ENCODE measurements at places on chromosomes 11 and 22.
A peak's percentile ranks its signal among the peaks of the same experiment; 100 is the strongest.

DNA sequence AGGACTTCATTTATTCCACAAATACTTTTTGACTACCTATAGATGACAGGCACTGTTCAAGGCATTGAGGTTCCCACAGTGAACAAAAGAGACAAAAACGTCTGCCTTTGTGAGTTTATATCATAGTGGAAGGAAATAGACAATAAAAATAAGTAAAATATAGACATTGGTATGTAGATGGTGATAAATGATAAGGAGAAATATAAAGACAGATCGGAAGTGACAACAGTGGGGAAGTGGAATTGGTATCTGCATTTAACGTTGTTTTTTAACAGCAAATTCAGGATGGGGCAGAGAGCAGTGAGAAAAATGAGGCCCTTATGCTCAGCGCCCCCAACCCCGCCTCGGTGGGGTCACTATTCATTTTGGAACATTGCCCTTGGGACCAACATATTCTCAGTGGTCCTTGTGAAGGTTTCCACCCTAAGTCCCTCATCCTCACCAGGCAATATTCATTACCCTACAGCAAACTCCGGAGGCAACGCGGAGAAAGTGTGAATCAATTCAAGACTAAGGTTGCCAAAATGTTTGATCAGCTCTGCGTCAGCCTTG, 627 bp upstream of the PEX26 start:
- no peak for DNase-seq

DNA sequence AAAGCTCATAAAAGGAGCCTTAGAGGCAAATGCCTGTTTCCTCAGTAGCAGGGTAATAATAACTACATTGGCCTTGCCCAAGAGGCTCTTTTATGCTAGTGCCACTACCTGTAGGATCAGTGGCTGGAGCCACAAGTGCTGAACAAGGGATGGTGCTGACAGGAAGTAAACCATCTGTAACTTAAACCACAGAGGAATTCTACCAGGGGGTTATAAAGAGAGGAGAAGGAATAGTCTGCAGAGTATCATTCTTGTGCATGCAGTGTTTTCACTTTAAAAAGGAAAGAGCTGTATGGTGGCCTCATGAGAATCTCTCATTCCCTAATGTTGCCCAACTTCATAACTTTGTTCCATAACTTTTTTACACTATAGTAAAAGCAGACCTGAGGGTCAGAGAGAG, 168.1 kb downstream of the DBX1 start:
- no peak for DNase-seq

- peak; percentile 4 for DNase-seq
These were observed 24.9 kb upstream of the GNB1L start for GRCh38 chr22:19879643-19879991.

- DNase-seq, result no peak
These were observed 442.7 kb downstream of the MIAT start for GRCh38 chr22:27099946-27100722.

DNA sequence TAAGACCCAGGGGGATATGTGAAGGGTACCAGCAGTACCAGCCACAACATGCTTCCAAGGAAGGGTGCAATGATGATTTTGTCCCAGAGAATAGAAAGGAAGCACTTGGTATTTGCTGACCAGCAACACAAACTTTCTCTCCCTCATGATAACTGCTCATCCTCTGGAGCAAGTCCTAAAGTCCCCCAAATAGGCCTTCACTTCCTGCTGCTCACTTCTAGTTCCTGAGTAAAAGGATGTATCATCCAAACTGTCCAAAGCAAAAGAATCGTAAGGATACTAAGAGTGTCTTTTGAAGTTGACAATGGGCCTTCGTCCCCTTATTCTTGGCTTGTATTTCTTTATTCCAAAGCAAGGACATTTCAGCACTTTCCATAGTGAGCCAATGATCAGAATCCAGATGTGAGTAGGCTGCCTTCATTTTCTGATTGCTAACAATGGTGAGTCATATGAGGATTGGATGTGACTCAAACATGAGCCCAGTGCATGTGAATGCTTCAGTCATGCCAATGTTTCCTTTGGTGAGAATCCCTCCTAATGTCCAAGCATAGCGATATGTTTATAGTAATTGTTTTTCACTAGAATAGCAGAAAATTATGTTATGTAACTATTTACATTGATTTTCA, 243.4 kb upstream of the POU2AF2 start:
- DNase-seq, result peak; percentile 48

GRCh38 chr22:23938328-23939016, 22.5 kb downstream of the GSTT2B start:
- DNase-seq, result peak; percentile 81

DNA sequence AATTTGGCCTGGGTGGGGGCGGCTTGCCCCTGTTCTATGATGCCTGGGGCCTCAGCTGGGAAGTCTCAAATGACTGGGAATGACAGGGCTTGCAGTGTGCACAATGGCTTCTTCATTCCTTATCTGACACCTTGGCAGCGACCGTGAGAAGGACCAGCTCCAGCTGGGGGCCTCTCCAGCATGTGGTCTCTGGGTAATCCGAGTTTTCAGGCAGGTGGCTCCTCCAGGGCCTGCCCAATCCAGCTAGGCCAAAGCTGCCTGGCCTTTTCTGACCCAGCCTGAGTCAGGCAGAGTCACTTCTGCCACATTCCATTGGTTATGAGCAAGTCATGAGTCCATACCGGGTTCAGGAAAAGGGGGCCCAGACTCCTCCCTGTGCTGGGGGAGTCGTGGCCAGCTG, 646.0 kb downstream of the OPCML start:
- DNase-seq, result no peak

GRCh38 chr22:28585324-28585723, 94.3 kb downstream of the TTC28 start:
- no peak for DNase-seq

- no peak for DNase-seq
These were observed 25.1 kb downstream of the TBX1 start for GRCh38 chr22:19785461-19786263.

GRCh38 chr11:112195951-112196351, 20.6 kb downstream of the BCO2 start:
- DNase-seq, result no peak

GRCh38 chr11:74839971-74840370, 91.3 kb downstream of the RNF169 start:
- no peak for DNase-seq

DNA sequence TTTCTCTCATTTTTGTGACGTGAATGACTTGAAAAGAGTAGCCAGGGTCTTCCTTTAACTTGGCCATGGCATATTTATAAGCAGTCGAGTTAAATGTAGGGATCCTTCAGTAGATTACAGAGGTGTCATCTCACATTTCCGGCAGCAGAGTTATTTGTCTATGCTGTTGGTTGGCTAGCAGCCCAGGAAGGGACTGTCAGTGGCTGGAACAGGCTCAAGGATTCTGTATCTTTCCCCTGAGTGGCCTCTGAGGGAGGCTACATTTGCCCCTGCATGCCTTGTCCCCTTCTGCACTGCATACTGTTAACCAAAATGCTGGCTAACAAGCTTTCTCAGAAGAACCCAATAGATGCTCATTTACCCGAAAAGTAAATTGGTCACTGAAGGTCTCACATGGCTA, 187.6 kb downstream of the PGR start:
- DNase-seq, result peak; percentile 53

DNA sequence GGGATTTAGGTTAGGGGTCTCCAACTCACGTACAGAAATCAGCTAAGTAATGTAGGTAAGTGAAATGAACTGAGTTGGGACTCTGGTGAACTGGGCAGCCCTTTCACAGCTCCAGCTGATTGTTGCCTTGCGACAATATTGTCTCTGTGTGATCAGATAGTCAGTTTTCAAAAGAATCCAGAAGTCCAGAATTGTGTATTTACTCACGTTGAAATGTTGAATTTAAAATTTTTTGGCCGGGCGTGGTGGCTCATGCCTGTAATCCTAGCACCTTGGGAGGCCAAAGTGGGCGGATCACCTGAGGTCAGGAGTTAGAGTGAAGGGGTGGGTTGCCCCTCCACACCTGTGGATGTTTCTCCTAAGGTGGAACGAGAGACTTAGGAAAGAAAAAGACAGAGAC, 18.8 kb upstream of the WDR74 start:
- no peak for DNase-seq

GRCh38 chr22:25028841-25029141, 76.3 kb downstream of the KIAA1671 start:
- no peak for DNase-seq

DNA sequence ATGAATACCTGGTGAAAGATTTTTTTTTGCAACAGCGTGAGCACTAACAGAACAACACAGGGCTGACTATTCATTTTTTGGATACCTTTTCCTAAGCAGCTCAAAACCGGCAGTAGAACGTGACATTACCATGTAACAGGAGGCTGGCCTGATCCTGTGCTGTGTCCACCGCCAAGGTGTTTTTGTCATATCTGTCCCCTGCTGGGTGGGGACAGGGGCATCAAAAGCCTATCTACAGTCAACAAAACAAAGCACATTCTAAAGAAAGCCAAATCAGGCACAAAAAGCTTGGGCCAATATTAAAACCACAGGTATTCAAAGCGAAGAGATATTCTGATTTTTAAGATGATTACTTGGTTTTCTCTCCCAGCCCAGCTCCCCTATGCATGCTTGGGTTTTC, 151.2 kb downstream of the LRRC4C start:
- no peak for DNase-seq

- DNase-seq, result peak; percentile 74
These were observed at the start of gene CREB3L1 for GRCh38 chr11:46277622-46278386. Gene CREB3L1 (plus strand): TSS chr11:46277662. CDS start chr11:46278112, 450 bp downstream.

DNA sequence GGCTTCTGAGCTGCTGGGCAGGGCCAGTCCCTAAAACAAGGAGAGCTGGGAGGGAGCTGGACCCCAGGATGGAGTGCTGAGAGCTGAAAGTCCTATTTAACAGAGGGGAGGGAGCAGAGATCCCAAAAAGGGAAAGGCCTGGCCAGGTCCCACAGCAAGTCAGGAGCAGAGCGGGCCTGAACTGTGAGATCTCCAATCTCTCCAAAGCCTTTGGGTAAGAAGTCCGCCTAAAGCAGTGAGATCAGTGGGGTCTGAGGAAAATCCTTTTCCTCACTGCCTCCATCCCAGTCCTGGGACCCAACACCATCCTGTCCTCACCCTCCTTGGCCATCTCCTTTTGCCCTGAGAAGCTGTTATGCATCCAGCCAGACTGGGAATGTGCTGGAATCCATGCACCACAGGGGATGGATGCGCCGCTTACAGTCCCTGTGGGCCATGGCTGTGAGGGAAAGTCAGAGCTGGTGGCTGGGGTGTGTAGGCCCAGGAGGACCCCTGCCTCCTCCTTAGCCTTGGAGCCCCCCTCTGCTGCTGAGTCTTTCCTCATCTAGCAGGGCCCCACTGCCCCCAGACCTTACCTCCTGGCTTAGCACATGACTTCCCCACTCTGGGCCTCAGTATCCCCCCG, 8.6 kb downstream of the LRRC75B start:
- DNase-seq, result no peak

DNA sequence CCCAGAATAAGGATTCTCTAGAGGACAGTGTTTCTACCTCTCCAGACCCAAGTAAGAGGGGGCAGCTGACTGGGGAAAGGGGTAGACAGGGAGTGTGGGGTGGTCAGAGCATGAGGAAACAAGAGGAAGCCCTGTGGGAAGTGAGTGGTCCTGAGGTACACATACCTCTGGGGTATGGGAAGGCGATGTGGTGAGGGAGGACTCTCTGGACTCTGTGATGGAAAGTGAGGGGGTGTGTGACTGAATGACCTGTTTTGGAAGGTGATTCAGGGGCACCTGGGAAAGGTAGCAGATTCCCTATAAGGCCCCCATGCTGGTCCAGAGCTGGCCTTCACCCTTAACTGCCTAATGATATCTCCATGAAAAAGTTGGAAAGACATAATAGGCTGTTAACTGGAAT, 80.1 kb downstream of the DEPDC5 start:
- no peak for DNase-seq

- no peak for DNase-seq
These were observed 240.2 kb downstream of the CADM1 start for GRCh38 chr11:115263799-115264656.

DNA sequence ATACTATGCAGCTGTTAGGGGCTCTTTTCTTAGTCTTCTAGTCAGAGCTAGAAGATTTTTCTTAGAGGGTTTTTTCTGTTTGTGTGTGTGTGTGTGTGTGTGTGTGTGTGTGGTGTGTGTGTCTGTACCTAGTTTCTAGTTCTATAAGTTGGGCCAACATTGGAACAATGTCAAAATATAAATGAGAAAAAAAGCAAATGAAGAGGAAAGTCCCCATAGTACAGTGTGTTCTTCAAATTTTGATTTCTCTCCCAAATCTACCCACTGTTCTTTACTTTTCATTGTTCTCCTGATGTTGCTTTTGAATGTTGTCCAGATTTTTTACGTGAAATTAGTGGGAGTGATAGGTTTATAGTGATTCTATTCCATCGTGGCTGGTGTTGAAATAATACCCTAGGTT, 2153.4 kb upstream of the RAG2 start:
- DNase-seq, result no peak

- peak; percentile 63 for DNase-seq
These were observed at the start of gene CASP12 for GRCh38 chr11:104897891-104898684. Gene CASP12 (minus strand): TSS chr11:104898460.

- DNase-seq, result no peak
These were observed 34.1 kb upstream of the OR8B8 start for GRCh38 chr11:124479561-124479960.
